Stimulated activated CD4-positive, alpha-beta T cell treated with anti-CD3 and anti-CD28 coated beads, Interleukin-12 subunit alpha, Interleukin-12 subunit beta, amount 100 ng/mL, for 24 hours (primary cell): ENCODE measurements at places on chromosomes 1 and 21.

GRCh38 chr1:179545321-179545720 is 30.4 kb downstream of the NPHS2 start:
- no peak for DNase-seq

GRCh38 chr1:187122566-187122965 is 293.8 kb downstream of the PLA2G4A start:
- DNase-seq: no peak

DNA sequence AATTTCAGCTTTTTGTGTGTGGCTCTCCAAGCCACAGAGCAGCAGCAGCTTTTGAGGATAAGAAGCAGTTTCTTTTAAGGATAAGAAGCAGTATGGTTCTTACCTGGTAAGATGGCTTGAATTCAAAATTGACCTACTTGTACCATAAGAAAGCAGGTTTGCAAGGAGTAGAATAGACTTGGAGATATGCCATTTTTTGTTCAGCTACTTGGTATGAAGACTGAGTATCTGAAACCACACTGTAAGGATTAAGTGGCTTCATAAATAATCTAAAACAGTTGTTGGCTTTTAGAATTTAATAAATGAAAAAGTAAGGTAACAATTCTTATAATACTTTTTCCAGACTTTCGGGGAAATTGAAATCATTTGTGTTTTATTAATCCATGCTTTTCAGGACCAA is 74.2 kb downstream of the ATF6 start:
- DNase-seq: no peak

- no peak for DNase-seq
Measured at GRCh38 chr1:93440706-93441105, 7.2 kb upstream of the FNBP1L start.

DNA sequence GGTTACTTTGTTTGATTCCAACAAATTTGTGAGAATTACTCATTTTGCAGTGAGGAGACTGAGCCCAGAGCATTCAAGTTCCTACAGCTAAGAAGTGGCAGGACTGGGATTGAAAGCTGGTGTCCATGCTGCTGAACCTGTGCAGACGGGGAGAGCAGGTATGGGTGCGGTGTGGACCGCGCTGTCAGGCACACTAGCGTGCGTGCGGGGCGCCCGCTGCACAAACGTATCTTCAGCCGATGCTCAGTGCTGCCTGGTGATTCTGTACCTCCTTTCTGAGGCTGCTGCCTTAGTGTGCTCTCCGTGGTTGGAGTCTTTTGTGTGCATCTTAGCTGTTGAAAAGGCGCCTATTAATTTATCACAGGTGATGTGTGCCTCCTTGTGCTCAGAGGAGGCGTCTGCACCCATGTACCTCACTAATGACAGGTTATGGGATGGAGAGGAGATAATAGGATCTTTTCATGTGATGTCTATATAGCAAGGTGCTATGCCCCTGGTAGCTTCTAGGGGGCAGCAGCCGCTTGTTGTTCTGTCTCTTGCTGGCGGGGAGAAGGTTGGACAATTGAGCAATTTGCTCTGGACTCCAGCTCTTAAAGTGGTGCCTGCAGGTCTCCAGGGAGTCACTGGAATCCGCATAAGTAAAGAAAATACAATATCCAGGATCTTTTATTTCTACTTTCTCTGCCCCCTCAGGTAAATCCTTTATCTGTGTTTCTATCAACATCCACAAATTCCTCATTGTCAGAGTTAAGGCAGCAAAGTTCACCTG is 32.5 kb downstream of the PEX14 start:
- no peak for DNase-seq

DNA sequence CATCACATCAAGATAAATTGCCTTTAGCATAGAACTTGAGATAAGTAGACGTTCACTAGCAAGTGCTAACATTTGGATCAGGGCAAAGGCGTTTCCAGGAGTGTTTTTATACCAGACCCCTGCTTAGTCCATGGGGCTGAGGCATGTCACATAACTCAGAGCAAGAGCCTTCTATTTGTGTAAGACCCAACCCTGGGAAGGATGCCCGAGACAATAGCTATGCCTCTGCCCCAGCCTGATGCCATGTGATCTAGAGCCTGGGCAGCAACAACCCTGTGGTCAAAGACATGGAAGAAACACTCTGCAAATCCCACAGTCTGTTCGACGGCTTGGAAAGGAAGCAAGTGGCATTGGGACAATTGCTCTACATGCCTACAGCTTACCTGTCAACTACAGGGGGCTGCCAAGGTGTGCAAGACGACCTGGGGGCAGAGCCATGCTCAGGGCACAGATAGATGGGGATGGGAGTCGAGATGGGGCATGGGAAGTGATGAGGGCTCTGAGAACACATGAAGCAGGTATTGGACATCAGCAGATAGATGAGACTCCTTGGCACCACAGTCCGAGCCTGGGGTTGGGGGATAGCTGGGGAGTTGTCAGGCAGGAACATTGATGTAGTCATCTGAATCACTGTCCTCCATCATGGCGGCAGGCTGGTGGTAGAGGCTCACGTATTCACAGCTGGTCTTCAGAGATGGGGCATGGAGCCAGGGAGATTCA is 7.3 kb downstream of the IL24 start:
- no peak for DNase-seq

- DNase-seq: no peak
Measured at GRCh38 chr1:60273185-60273584, 199.6 kb upstream of the C1orf87 start.

DNA sequence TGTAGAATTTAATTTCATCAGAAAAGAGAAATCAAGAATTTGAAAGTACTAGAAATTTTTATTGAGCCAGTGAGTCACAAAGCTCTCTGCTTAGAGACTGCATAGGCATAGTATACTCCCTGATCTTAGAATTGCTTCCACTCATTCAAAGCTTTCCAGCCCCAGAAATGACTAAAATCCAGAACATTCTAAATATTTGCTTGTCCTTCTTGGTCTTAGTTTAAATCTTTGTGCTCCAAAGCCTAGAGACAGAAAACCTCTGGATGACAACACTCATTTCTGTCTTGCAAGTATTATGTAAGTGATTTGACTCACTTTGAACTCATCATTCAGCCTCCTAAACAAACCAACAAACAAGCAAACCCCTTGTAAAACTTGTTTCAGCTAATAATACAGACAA is 74.2 kb downstream of the PTPRC start:
- no peak for DNase-seq

- DNase-seq: no peak
Measured at GRCh38 chr1:179217943-179218507, 11.5 kb downstream of the ABL2 start.

DNA sequence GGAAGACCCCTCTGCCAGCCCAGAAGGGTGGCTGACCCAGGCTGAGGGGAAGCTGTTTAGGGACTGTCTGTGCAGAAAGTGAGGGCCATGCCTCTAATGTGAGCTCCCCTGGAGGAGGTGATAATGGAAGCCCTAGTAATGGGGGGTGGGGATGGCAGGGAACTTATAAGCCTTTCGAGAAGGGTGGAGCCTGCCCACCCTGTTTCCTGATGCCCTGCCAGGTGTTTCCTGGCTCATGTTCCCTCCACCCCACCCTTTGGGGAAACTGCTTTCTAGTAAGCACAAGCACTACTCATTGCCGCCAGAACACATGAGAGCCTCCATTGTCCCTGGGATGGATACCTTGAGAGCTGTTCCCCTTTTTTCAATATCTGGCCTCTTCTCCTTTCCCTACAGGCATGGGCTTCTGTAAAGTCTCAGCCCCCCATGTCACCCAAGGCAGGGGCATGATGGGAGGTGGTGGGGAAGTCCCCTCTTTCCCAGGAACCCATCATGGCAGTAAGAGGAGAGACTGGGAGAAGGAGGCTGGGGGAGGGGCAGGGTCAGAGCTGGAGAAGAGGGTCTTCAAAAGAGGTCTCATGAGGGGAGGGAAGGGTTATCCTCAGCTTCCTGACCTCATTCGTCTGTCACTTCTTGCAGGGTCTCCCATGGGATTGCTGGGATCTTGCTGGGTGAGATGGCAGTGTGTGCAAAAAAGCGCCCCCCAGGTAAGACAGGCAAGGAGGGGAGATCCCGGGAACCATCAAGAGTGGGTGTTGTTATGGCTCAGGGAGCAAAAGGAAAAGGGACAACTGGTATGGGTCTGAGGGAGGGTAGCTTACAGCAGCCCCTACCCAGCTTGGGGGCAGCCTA is 2.4 kb downstream of the ATP8B2 start:
- no peak for DNase-seq

GRCh38 chr1:213994888-213995287 is 7.1 kb downstream of the PROX1 start:
- DNase-seq: no peak

DNA sequence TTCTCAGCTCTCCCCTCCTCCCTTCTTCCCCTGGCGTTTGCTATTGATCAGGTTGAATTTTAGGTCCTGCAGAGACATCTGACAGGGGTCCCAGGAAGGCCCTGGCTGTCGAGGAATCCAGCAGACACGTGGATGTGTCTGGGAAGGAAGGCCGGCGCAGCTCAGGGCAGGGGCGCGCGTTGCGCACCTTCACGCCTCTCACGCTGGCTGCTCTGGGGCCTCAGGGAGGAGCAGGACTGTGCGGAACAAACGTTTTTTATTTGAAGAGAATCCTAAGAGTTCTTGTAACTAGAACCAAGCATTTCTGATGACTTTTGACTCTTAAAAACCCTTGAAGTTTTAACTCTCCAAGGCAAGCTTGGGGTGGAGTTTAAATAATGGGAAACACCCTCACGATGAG is 54.2 kb downstream of the SLC37A1 start:
- no peak for DNase-seq

GRCh38 chr21:31873275-31873695 is 465 bp downstream of the HUNK start:
- DNase-seq: no peak

DNA sequence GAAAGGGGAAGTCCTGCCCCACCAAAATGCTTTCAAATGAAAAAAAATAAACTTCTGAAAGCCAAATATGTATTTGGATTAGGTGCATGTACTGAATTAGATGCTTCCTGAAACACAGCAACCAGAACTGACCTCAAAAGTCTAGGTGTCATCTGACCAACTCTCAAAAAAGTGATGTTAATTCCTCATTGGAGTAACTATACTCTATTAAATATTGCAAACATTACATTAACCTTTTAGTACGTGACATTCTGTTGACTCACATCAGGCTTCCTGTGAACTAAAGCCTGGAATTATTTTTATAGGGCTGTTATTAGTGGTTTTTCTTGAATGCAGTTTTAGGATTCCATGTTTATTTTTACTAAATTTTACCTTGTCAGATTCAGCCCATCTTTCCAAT is 73.5 kb downstream of the ASTN1 start:
- no peak for DNase-seq

DNA sequence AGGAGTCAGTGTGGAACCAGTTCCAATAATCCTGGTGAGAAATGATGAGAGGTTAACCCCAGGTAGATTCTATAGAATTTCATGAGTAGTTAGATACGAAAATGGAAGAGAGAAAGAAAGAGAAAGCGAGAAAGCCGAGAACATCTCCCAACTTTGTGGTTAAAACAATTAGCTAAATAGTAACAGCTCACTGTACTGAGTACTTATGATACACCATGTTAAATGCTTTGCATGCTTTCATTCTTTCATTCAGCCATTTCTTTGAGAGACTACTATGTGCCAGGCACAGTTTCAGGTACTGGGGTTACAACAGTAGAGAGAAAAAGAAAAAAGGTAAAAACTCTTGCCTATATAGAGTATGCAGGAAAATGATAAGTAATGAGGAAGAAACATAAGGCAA is 109.7 kb upstream of the SYT6 start:
- no peak for DNase-seq

DNA sequence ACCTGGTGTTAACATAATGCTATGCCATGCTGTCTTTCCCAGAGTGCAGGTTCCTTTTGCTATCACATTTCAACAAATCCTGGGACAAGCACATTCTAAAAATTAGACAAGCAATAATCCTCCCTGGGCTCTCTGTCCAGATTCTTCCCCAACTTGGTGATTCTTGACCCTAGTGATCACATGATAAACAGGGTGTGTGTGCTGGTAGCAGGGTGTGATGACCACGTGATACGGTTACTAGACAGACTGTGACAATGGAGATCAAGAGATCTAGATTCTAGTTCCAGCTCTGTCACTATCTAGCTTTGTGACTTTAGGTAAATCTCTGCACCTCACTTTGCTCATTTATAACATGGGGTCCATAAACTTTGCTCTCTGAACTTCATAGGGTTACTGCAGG is 61.9 kb upstream of the HSD17B7 start:
- no peak for DNase-seq

DNA sequence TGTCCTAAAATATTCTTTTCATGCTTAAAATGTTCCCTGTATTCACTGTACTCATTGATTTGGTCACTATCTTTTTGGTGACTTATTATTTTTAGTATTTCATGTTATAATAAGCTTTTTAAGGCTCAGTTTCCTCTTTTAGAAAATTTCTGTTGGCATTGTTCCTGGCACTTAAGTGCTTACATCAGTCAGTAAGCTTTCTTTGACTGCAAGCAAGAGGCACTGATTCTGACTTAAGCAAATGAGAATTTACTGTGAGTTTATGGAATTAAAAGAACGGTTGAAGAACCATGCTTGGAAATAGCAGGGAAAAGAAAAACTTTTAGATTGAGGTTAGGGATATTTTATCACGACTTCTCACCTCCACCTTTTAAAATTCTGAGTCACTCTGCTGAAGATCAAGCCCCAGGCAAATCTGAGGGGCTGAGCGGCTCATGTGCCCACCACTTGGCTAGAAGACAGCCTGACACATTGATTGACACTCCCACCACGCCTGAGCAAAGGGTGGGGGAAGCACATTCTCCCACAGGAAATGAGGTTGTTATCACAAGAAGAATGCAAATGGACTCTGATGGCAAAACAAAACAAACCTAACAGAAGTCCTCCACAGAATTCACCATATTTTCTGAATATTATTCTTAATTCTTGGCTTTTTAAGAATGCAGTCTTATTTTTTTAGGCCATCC is 102.8 kb downstream of the KCTD3 start:
- no peak for DNase-seq
